ENCODE measurements at places on chromosomes 5 and 9.

GRCh38 chr9:15670894-15671293 lies 118.1 kb downstream of the CCDC171 start:
- H3K36me3 ChIP-seq: no peaks in the 10 kb centered on the region
- H3K27ac ChIP-seq: no peak overlapping the region
- no peak for DNase-seq
- no peaks in the 10 kb centered on the region for H3K4me1 ChIP-seq

DNA sequence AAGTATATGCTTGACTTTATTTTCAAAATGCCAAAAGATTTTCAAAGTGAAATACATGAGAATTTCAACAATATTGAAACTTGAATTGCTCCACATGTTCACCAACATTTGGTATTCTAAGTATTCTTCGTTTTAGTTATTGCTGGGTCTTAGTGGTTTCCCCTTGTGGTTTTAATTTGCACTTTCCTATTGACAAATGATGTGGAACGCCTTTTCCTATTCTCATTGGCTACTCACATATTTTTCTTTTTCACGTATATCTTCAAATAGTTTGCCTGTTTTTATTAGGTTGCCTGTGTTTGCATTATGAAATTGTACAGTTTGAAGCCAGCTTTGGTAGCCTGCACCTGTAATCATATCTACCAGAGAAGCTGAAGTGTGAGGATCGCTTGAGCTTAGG lies 405.7 kb upstream of the IRX2 start:
- DNase-seq: no peak
- H3K27me3 ChIP-seq: no peaks in the 10 kb centered on the region
- no peak overlapping the region for H3K27ac ChIP-seq
- no peaks in the 10 kb centered on the region for H3K4me1 ChIP-seq
- H3K36me3 ChIP-seq: no peaks in the 10 kb centered on the region
- H3K4me3 ChIP-seq: no peak overlapping the region

GRCh38 chr9:78325343-78325742 lies 28.4 kb downstream of the PSAT1 start:
- no peak for DNase-seq
- H3K4me1 ChIP-seq: no peaks in the 10 kb centered on the region
- no peak overlapping the region for H3K4me3 ChIP-seq
- no peaks in the 10 kb centered on the region for H3K27me3 ChIP-seq

DNA sequence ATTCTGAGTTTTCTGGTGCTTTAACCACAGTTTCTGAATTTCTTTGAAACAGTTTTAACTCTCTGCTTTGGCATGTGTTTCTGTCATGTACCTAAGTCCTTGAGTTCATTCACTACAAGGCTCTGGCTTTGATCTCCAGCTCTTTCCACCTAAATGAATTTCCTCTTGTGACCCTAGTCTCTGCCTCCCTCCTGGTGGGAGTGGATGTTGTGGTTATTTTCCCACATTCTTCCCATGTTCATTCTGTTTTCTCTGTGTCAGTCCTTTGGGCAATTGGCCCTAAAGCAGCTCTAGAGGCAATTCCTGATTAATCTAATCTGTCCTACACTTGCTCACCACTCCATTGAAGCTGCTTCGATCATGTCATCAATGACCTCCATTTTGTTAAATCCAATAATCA lies 28.4 kb upstream of the DPYSL3 start:
- H3K4me1 ChIP-seq: no peaks in the 10 kb centered on the region
- H3K36me3 ChIP-seq: no peaks in the 10 kb centered on the region
- H3K27ac ChIP-seq: no peak overlapping the region
- DNase-seq: no peak

GRCh38 chr5:133907075-133907474 lies 61.4 kb downstream of the C5orf15 start:
- no peaks in the 10 kb centered on the region for H3K36me3 ChIP-seq
- H3K4me1 ChIP-seq: no peaks in the 10 kb centered on the region
- DNase-seq: no peak
- H3K4me3 ChIP-seq: no peak overlapping the region
- no peak overlapping the region for H3K27ac ChIP-seq

GRCh38 chr5:61280761-61281427 lies 51.2 kb upstream of the ZSWIM6 start:
- no peak for DNase-seq
- H3K27ac ChIP-seq: no peak overlapping the region
- H3K36me3 ChIP-seq: no peaks in the 10 kb centered on the region
- no peaks in the 10 kb centered on the region for H3K27me3 ChIP-seq

- DNase-seq: peak; percentile 94
- peak within 1 kb of the TSS; percentile 82 for H3K4me3 ChIP-seq
- no peaks in the 10 kb centered on the region for H3K27me3 ChIP-seq
- H3K4me1 ChIP-seq: peaks cover 23% of the 10 kb centered on the region
- H3K36me3 ChIP-seq: peaks cover 44% of the 10 kb centered on the region
- peak within 1 kb of the TSS; percentile 92 for H3K27ac ChIP-seq
These were observed at the start of gene TRIM52 for GRCh38 chr5:181260720-181261319. TSS of gene TRIM52 (minus strand) at chr5:181261143. CDS start at chr5:181260813, 330 bp downstream.

DNA sequence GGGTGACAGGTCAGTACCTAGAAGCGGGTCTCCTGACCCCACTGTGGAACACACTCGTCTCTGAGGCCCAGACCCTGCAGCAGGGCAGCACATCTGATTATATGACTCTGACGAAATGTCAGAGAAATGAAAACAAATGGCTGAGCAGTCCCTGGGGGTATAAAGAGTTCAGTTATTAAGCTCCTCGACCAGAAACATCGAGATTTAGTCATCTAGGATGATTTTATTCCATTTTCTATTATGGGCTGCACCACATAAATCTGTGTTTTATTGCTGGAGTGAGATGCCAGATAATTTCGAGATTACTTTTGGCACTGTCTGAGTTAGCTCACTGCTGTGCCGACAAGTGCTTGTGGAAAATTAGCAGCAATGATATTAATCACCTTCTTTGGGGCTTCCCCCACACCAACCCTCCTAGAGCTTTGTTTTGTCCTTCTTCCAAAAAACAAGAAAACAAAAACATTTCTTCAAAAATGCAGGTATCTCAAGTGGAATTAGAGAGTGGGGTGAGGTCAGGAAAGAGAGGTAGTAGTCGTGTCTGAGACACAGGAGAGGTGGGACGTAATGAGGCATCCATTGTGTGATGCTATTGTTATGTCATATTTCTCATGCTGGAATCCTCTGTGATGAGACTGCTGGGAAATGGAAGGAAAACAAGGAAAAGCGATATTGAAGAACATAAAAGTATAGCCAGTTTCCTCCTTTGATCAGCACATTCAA lies 495.5 kb downstream of the DMAC1 start:
- H3K4me1 ChIP-seq: no peaks in the 10 kb centered on the region
- no peak overlapping the region for H3K27ac ChIP-seq
- H3K4me3 ChIP-seq: no peak overlapping the region
- DNase-seq: no peak
- no peaks in the 10 kb centered on the region for H3K36me3 ChIP-seq

DNA sequence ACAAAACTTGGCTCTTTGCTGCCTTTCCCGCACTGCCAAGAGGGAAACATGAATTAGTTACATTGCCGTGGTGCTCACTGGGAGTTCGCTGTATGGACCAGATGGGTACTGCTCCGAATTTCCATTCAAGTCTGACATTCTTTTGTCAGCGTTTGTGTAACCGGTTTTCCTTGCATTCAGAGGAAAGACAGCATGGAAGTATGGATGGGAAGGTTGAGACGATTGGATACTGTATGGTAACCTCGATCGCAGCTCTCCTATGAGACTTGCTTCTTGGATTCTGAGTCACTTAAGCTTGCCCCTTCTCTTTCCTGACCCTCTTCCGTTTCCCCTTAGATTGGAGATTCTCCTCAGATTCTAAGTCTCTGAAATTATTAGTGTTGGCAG lies 625 bp upstream of the UBLCP1 start:
- no peaks in the 10 kb centered on the region for H3K36me3 ChIP-seq
- peak overlapping the region; percentile 88 for H3K4me3 ChIP-seq
- no peak overlapping the region for H3K27ac ChIP-seq
- DNase-seq: no peak

- no peaks in the 10 kb centered on the region for H3K27me3 ChIP-seq
- no peak overlapping the region for H3K4me3 ChIP-seq
- no peaks in the 10 kb centered on the region for H3K4me1 ChIP-seq
These were observed 54.8 kb downstream of the MRPS27 start for GRCh38 chr5:72265032-72265877.

Measured in neuronal stem cell (in vitro differentiated cells).